GM19239 (cell line): ENCODE measurements at places on chromosomes 16 and 17.

GRCh38 chr16:56513972-56514371 is 5.9 kb downstream of the BBS2 start:
- no peak for DNase-seq

- DNase-seq, result no peak
Observed at GRCh38 chr17:6348891-6349290, 86.0 kb downstream of the AIPL1 start.

- DNase-seq, result no peak
Observed at GRCh38 chr17:11406716-11407115, 165.7 kb downstream of the SHISA6 start.

DNA sequence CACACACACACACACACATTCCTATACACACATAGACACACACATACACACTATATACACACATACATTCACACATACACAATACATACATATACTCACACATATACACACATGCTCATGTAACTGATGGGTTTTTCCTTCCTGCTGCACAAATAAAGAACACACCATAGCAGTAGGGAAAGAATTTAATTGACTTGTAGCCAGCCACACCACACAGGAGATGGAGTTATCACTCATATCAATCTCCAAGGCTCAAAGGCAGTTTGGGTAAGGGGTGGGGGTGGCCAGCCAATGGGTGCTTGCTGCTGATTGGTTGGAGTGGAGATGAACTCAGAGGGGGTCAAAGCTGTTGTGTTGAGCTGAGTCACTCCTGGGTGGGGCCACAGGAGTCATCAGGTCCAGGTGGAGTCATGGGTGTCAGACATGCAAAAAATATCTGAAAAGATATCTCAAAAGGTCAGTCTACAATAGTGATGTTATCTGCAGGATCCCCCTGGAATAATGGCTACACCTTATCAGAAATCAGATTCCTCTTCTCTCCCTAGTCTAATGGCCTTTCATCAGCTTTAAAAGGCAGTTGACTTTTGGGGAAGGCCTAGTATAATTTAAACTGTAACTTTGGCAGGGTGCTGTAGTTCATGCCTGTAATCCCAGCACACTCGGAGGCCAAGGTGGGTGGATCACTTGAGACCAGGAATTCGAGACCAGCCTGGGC is 46.1 kb downstream of the WSB1 start:
- DNase-seq, result no peak

DNA sequence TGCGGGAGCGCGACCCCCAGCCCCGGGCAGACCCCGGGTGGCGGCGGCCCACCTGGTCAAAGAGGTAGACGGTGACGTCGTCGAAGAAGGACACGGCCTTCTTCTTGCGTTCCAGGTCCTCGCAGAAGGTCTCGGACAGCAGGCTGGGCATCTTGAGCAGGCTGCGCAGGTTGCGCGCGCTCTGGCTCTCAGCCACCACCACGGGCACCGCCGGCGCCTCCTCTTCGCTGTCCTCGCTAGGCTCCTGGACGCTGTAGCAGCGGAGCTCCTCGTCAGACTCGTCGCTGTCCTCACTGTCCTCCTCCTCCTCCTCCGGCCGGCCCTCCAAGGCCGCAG is 45.2 kb upstream of the PVALEF start:
- DNase-seq, result no peak

- no peak for DNase-seq
Observed at GRCh38 chr17:9179602-9180001, 158.3 kb downstream of the NTN1 start.

DNA sequence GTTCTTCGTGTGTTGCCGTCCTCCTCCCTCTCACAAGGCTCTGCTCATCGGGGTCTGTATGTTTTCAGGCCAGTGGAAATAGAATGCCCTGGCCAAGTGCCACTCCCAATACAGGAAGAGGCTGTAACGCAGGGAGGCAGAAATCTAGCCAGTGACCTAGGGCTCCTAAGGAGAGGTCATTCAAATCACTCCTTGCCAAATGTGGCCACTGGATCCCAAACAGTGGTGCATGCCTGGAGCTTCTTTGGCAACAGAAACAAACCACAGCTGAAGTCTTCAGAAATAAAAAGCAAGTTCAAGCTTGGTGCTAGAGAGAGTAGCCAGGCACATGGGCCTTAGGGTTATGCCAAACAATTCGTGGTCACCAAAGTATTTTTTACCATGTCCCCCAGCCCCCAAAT is 66.1 kb downstream of the SMG6 start:
- no peak for DNase-seq

GRCh38 chr16:4846503-4846900 is 586 bp downstream of the GLYR1 start:
- no peak for DNase-seq

DNA sequence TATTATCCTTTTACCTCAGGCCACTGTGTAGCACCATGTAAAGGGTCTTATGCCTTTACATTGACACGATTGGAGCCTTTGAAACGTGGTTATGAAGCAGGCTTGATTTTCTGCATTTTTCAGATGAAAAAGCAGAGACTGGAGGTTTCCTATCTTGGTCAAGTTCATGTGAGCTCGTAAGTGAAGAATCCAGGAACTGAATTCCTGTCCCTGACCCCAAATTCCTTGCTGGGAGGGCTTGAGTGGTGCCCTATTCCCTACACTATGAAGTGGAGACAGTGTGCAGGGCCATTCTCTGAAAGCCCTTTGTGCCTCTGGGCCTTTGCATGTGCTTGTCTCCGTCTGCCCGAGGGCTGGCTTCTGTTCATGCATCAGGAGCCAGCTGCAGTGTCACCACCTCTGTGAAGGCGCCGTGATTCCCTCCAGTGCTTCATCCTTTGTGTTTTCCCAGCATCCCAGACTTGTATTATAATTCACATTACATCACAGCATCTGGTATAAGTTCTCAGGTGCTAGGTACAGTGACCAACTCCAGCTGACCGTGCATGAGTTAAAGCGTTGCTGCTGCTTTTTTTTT is 181.1 kb downstream of the SNX29 start:
- DNase-seq, result no peak

DNA sequence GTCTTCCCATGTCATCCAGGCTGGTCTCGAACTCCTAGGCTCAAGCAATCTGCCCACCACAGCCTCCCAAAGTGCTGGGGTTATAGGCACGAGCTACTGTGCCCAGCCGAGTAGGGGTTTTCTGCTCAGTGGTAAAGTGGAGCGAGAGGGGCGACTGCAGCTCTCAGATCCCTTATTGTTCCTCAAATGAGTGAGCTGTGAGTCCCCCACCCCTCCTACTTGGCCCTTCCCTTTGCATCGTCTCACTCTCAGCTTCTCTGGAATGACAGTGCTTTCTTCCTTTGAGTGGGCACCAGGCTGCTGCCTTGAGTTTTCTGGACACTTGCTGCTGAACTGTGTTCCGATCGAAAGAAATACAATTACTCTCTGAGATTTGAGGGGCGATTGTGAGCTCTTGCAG is 63.5 kb downstream of the MSI2 start:
- no peak for DNase-seq

GRCh38 chr16:54447576-54448440 is 161.2 kb upstream of the IRX3 start:
- DNase-seq, result no peak

GRCh38 chr16:85639529-85640253 is 26.6 kb downstream of the GSE1 start:
- DNase-seq, result no peak

GRCh38 chr16:83464991-83465390 is 342.8 kb upstream of the HSBP1 start:
- no peak for DNase-seq

GRCh38 chr16:77383606-77384187 is 51.1 kb downstream of the ADAMTS18 start:
- DNase-seq, result no peak

- no peak for DNase-seq
Observed at GRCh38 chr17:79024901-79025737, 1.1 kb downstream of the C1QTNF1 start.
